CD4-positive, alpha-beta memory T cell (primary cell): ENCODE measurements at places on chromosomes 16 and 17.

GRCh38 chr17:81665205-81666091, 957 bp downstream of the OXLD1 start:
- DNase-seq = peak; percentile 28

- DNase-seq = no peak
Measured at GRCh38 chr17:7721612-7722011, 4.1 kb downstream of the DNAH2 start.

DNA sequence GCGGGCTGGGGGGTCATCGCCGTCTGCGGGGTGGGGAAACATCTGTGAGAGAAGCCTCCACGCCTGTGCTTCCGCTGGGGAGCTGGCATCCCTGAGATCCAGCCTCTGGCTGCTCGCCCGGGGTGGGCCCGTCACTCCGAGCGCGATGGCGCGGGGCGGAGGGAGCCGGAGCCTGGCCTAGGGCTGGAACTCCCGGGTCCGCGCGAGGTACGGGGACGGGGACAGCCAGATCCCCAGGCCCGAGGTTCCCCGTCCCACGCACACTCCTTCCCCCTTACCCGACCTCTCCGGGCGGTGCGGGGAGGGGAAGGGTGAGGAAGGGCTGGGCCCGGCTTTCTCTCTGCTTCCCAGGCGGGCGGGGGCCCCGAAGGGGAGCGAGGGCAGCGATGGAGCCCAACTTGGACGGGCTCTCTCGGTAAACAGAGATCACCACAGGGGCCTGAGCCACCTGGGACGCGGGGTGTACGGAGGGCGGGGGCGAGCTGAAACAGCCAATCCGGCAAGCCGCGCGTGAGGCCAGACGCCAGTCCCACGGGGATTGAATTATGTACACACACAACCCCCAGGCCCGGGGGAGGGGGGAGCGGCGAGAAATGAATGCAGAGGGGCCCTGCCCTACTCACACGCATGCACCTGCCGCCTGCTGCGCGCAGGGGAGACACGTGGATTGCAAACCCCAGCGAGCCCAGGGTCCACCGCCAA, at the start of gene SLC16A11:
Gene SLC16A11, minus strand, starts transcription at position 596 of the 702 bp plus-strand sequence. Its CDS starts 579 bp downstream, at position 17.
- peak; percentile 37 for DNase-seq

- no peak for DNase-seq
Measured at GRCh38 chr16:11003141-11003540, 58.8 kb downstream of the CLEC16A start.

DNA sequence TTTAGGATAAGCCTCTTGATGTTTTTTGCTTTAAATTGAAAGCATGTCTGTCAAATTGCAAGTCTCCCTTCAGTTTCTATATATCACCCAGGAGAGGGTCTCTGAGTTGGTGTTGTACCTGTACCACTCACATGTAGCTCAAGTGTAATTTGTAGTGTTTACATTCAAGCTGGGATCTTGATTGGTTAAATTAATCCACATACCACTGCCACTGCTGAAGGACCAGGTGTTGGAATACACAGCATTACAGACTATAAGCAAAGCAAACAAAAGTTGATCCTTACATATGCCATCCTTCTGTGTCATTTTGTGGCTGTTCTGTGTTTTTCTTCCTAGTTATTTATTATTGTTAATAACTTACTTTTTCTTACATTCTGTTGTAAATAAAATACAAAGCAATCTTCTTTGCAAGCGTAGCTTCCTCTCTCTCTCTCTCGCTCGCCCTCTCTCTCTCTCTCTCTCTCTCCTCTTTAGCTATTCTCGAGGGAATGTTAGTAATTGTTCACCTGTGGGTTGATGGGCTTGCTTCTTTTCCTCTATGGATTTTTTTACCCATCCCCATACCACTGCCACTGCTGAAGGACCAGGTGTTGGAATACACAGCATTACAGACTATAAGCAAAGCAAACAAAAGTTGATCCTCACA, 20.8 kb upstream of the NOL11 start:
- DNase-seq = no peak
